Amygdala (tissue), 56 donors: ENCODE measurements at places on chromosomes 2 and 18.

GRCh38 chr2:12236136-12236844 lies 480.4 kb upstream of the TRIB2 start:
- no peak for DNase-seq

DNA sequence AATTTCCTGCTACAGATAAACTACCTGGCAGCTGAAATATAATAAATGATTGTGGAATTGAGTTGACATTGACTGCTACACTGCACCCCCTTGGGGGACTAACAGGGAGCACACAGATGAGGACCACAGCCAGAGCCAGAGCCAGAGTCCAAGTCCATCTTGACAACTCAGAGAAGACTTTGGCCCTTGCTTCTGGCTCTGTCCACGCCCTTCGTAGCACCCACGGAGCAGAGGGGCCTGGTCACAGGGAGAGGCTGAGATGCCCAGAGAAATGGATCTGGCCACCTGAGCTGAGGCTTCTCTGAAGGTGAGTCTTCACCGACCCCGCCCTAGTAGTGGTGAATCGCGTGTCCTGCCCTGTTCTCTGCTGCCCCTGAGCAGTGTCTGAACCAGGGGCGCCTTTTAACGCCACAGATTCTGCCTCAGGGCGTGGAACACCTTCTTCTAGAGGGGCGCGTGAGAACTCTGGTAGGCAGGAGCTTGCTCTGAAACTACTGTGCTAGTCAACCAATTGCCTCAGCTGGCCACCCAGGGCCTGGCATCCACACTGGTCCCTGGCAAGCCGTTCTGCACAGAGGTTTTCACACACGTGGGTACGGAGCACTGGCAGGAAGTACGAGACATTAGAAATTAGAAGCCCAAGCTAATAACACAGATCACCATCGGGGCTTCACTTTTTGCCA lies 35.7 kb upstream of the MAT2A start:
- DNase-seq, result peak; percentile 11

DNA sequence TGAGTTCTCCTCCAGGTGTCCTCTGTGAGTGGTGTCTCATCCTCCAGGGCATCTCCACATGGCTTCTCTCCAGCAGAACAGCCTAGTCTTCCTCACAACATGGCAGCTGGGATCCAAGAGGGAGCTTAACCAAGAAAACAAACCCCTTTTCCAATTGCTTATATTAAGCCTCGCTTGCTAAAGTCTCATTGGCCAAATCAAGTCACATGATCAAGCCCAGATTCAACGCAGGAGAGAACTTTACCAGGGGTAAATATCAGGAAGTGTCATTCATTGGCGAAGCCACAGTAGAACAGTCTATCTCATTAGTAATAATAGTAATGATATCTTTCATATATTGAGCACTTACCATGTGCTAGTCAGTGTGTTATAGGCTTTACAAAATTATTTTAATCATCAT lies 53.1 kb downstream of the CDC42EP3 start:
- DNase-seq, result no peak

DNA sequence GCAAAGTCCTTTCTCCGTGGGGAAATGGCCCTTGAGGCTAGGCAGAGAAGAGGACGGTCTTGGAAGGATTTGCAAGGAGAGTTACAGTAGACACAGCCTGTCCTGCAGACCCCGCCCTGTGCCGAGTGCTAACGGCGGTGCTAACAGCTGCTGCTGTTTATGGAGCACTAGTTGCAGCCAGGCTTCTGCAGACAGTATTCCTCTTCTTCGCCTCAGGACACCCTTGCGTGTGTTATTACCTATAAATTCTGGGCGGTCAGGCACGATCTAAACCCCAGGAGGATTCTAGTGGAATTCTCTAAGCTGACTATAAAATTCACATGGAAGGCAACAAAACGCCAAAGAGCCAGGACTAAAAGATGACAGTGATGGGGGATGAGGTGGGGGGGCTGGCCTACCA lies 139.8 kb downstream of the GLI2 start:
- DNase-seq, result no peak

DNA sequence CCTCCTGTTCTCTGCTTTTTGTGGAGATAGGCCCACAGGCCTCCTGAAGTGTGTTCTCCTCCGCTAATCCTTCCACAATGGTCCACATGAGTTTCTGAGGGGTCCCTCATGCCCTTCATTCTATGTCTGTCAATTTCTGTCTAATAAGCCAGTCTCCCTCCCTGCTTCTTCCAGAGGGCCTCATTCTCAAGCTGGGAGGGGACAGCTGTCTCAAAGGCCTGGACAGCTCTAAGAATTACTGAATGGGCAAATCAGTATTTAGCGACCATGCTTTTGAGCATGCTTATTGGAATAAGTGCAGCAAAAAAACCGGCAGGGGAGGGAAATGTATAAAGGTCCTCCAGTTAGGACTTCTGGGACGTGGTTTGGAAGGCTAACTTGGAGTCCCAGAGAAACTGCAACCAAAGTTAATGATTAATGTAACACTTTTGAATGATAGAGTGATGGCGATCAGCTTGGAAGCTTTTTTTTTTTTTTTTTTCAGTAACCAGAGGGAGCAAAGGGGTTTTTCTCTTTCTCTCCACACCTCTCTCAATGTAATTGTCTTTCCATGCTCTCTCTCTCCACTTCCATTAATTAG lies 890.7 kb upstream of the POU3F3 start:
- DNase-seq, result no peak

DNA sequence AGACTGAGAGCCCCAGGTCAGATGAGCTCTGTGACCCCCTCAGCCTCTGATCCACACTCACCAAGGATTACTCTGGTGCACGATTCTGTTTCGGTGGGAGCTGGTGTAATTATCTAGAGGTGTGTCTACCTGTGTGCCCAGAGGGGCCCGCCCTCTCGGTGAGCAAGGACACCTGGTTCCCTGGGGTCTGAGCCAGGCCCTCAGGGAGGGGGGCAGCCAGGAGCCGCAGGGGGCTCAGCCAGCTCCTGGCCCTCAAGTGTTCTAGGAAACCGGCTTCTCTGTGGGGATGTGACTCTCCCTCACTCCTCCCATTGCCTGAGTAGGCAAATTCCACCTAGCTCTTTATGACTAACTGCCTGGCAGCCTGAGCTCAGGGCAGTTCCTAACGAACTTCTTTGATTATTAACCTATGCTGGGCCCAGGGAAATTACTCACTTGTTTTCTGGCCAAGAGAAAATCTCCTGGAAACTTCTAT lies 17.4 kb downstream of the AGAP1 start:
- no peak for DNase-seq

- no peak for DNase-seq
Measured at GRCh38 chr2:133062931-133063665, 393.1 kb upstream of the LYPD1 start.

GRCh38 chr2:61178603-61179545 lies 16.9 kb downstream of the C2orf74 start:
- no peak for DNase-seq

DNA sequence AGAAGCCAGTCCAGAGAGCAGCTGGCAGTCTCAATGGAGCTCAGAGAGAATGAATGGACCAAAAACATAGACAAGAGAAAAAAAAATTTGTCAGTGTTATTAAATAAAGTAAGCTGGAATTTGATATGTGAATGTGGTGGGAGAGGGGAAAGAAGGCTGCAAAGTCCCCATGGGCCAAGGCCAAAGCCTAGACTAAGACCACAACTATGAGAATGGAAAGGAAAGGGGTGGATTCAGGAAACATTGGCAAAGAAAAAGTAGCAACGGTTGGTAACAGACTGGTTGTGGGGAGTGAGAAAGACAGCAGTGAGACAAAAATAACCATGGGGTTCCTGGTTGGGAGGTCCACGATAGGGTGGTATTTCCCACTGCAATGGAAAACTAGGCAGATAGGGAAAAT lies 47.0 kb downstream of the ZEB2 start:
- DNase-seq, result no peak

DNA sequence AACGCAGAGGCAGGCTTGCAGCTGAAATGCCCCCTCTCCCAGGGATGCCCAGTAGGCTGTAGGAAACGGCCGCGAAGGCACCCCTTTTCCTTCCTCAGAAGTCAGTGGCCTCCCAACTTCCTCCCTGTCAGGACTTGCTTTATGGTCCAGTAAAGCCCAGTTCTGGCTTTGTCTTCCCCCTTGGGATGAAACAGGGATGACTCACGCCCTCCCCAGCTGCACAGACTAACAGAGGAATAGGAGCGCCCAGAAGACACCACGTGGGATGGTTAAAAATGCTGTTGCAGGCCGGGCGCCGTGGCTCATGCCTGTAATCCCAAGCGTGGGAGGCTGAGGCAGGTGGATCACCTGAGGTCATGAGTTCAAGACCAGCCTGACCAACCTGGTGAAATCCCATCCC lies 6.9 kb downstream of the CREG2 start:
- no peak for DNase-seq

DNA sequence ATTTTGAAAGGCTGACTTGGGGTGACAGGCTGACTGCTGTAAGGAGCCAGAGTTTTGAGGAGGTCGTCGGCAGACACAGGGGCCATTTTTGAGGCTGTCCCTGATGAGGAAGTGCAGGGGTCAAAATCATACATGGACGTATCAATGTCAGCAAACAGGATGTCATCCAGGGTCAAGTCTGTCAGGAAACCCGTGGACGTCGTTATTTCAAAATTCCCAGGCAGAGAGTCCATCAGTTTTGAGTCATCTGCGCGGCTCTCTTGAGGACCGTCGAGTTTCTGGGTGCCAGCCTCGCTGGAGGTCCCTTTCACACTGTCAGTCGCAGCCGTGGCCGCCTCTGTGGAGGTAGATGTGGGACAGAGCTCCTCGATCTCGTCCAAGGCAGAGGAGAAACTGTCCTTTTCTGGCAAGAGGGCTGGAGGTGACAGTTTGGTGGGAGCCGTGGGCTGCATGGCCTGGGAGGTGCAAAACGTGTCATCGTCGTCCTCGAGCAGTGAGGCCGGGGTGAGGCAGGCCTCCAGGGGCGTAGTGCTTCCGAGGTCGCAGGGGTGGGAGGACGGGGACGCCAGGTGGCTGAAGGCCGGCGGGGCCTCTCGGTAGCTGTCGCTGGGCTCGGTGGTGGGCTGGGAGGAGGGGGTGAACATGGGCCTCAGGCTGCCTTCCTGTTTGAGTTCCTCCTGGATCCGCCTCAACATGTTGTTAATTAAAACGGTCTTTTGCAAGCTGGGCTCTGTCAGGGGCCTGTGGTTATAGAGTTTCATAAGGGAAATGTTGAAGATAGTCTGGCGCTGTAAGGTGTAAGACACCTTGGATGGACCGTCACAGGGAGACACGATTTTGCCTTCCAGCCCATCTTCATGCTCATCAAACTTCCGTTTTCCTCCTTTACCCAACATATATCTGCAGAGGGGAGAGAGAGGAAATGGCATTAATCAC lies 17.5 kb downstream of the SERTAD2 start:
- no peak for DNase-seq

DNA sequence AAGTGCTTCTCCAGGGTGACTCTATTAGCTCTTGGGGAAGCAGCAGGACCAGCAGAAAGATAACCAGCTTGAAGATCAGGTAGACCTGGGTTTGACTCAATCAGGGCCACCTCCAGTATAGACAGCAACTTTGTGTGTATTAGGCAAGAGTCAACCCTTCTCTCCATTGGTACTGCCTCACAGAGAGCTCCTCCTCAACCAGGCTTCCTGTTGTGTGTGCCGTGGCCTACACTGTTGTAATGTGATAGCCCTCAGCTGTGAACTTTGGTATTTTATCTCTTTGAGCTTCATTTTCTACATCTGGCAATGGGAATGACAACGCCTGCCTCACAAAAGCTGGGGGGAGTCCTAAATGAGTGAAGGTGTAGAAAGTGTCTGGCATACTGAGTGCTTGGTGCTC lies 17.0 kb upstream of the MAP3K20 start:
- no peak for DNase-seq

GRCh38 chr2:119550346-119550745 lies 6.1 kb downstream of the CFAP221 start:
- DNase-seq, result no peak

DNA sequence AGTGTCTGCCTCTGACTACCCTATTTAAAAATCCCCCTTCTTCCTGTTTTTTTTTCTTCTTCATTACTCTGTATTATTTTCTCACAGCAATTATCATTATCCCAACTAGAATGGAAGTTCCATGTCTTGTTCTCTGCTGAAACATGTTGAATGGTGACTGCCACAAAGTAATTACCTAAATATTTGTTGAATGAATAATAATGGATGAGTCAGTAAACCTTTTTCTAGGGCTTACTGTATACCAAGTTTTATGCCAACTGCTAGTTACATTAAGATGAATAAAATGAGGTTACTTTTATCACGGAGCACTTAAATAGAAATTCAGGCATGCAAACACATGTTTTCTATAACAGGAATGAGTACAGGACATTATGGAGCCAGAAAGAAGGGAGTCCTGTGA lies 490.6 kb downstream of the THSD7B start:
- DNase-seq, result no peak

DNA sequence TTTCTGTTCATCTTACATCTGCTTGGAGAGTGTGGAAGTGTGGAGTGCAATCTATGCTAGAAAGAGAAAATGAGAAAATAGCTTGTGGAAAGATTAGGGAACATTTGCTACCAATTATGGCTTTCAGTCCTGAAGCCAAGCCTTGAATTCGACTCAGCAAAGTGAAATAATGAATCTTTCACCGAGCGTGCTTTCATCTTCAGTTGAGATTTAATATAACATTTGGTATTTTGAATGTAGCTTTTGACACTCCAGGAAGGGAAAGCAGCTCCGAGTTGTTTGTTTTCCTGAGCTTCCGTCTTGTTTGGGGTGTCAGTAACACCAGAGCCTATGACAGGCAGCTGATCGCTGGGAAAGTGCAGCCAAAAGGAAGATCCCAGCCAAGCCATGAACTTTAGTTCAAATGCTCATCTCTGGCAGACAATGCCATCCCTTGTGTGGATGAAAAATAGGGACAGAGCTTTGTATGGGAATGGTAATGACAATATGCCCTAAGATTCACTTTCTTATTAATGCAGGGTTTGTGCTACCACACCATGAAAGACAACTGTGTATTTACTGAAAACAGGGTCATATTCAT lies 25.0 kb upstream of the PHLPP1 start:
- peak; percentile 83 for DNase-seq

- no peak for DNase-seq
Measured at GRCh38 chr2:70014959-70015358, 53.5 kb upstream of the ASPRV1 start.

- no peak for DNase-seq
Measured at GRCh38 chr2:237980087-237980486, 13.3 kb downstream of the UBE2F start.
